ENCODE measurements at places on chromosomes 16 and 17.

DNA sequence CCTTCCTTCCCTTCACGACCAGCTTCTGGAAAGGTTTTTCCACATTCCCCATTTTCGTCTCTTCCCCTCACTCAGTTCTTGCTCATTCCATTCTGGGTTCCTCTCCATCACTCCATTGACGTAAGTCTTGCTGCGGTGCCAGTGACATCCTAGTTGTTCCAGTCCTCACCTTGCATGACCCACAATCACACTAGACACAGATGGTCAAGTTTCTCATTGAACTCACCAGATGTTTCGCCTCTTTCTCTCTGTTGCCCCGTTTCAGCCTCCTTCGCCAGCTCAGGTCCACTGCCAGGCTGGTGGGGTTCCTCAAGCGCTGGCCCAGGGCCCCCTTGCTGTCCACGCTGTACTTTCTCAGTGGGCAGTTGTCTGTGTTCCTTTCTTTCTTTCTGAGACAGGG lies 43.4 kb downstream of the CCDC42 start:
- DNase-seq, result no peak

GRCh38 chr17:77128896-77129567 lies 11.7 kb upstream of the SEC14L1 start:
- no peak for DNase-seq

GRCh38 chr16:90026135-90026534 lies 6.9 kb upstream of the DBNDD1 start:
- DNase-seq, result no peak

DNA sequence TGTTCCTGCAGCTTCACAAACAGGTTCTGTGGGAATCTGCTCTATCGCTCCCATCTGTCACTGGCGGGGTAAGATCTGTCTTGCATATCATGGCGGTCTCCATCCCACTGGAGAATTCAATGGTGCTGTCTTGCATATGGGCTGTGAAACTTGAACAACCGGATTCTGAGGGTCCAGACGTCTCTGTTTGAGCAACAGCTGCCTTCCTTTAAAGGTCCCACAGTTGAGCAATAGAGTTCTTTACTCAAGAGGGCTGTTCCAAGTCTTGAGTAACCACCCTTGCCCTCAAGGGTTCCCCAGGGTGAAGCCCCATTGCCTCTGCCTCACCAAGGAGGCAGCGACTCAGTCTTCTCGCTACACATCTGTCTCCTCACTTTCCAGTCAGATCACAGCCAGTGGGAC lies 50.8 kb downstream of the ZFHX3 start:
- no peak for DNase-seq

DNA sequence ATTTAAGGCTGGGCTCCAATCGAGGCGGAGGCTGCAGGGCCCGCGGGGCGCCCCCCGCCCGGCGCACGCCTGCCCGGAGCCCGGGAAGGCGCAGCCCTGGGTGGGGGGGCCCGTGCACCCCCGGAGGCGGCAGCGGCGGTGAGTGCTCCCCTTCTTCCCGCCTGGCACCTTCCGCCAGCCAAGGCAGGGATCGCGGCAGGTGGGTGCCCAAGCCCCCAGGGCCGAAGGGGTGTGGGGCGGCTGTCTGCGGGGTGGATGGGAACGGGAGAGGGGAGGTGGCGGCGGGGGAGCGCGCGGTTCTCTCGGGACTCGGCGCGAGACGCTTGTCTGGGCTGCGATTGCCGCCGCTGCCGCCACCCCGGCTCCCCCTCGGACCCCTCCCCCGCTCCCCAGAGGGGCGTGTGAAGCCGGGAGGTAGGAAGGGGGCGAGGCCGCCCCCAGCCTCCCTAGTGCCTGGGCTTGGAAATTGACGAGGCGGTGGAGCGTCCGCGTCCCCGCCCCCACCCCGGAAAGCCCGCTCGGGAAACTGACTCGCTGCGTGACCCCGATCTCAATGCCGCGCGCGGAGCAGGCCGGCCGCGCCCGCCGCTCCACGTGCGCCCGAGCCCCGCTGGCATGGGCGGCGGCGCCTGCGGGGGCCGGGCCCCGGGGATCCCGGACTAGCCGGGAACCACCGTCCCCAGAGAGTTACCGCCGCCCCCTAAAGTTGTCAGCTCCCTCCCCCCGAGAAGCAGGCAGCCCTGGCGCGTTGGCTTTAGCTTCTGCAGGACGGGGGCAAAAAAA lies 231.5 kb downstream of the MRTFB start:
- DNase-seq, result peak; percentile 51

DNA sequence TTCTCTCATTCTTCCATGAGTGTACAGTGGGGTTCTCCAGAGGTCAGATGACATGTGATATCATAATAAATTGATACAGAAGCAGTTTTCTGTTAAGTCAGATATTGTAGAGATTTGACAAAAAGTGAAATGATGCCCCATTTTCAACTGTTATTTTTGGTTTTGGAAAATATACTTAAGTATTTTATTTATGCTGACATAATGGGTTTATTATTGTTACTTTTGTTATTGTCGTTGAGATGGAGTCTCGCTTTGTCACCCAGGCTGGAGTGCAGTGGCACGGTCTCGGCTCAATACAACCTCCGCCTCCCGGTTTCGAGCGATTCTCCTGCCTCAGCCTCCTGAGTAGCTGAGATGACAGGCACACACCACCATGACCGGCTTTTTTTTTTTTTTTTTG lies 94.4 kb downstream of the DNAH9 start:
- DNase-seq, result no peak

All from H54 (cell line).